Esophagus muscularis mucosa (tissue), 4 donors: ENCODE measurements at places on chromosomes 5 and 9.

- DNase-seq = peak; percentile 94
Observed at GRCh38 chr5:140114341-140115185, 654 bp downstream of the PURA start.

GRCh38 chr5:142506756-142507155 lies 179.1 kb downstream of the FGF1 start:
- no peak for DNase-seq

DNA sequence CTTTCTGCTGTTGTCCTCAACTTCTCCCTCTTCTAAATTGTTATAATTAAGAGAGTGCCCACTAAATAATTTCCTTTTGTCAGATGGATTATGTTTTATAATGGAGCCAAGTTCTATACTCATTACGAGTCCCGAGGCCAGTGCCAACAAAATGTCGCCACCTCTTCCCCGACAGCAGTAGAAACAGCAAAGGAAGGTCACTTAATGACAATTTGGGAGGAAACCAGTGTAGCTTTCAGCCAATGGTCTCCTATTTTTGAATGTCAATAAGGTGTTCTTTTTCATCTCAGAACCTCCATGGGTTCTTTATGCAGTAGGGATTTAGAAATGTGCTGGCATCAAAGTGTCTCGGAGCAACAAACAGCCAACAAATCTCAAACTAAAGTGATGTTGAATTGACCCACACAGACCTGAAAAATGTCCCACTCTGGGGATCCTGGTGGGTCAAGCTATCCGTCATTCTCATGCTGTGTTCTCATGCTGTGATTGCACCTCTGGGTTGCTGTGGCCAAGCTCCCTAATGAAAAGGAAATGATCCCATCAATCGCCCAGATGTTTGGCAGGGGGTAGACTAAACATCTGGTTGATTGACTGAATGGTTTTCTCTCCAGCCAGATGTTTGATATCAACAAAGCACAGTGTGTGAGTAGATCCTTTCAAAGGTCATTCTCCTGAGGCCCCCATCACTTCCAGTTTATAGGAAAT lies 291.9 kb downstream of the DMAC1 start:
- DNase-seq = no peak

- no peak for DNase-seq
Observed at GRCh38 chr9:79973627-79974026, 401.9 kb downstream of the TLE4 start.

- DNase-seq = no peak
Observed at GRCh38 chr5:9428272-9428671, 117.6 kb downstream of the SEMA5A start.

- no peak for DNase-seq
Observed at GRCh38 chr5:60163762-60164161, 270.2 kb upstream of the PDE4D start.

DNA sequence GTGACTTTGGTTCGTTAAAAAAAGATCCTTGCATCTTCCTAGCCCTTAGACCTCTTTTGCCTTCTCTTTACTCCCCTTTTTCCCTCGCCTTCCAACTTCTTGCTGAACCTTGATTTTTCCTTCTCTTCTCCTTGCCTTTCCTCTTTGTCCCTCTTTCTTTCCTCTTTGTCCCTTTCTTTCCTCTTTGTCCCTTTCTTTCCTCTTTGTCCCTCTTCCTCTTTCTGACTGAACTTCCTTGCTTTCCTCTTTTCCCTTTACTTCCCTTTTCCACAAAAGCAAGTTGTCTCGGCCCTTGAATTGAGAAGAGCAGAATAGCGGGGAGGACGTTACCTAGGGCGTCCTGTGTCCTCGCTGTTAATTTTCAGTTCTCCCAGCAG lies 1.4 kb upstream of the MLLT3 start:
- no peak for DNase-seq

DNA sequence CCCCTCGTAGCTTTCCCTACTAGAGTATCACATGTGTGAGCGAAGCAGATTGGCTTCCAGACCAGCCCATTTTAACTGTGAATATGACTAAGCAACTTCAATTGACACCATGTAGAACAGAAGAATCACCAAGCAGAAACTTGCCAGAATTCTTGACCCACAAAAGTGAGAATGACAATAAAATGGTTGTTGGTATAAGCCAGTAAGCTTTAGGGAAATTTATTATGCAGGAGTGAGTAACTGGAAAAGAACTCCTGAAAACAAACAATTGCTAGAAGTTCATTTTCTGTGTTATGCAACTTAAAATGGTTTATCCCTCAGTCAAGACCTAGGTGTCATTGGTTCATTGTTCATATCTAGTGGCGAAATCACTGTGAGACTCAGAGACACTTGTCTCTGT lies 303.1 kb downstream of the DMRT2 start:
- no peak for DNase-seq

GRCh38 chr9:99066571-99066970 lies 38.3 kb upstream of the TGFBR1 start:
- DNase-seq = no peak

DNA sequence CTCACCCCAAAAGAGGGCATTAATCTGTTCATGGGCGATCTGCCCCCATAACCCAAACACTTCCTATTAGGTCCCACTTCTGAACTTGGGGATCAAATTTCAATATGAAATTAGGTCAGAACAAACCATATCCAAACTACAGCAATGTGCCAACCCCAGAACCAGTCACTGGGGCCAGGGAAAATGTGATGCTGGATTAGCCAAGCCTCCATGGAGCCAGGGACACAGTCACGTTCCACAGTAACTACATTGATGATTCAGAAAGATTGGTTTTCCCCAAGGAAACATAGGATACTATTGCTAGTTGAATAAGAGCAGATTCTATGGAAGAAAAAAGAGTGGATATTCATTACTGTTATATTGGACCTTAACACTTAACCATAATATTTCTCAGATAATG lies 84.2 kb downstream of the GIN1 start:
- no peak for DNase-seq

DNA sequence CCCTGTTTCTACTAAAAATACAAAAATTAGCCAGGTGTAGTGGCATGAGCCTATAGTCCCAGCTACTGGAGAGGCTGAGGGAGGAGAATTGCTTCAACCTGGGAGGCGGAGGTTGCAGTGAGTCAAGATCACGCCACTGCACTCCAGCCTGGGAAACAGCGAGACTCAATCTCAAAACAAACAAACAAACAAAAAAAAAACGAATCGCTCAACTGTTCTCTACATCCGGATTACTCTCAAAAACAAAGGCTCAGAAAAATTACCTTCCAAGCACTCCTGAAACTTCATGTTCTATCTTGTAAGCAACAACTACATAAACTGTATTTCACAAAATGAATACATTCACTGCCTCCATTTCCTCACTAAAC lies 14.0 kb downstream of the UBAP2 start:
- DNase-seq = no peak

GRCh38 chr5:14876095-14876494 lies 4.5 kb upstream of the ANKH start:
- no peak for DNase-seq

GRCh38 chr5:39062530-39062929 lies 11.7 kb downstream of the RICTOR start:
- DNase-seq = no peak

GRCh38 chr5:99334936-99335335 lies 406.1 kb upstream of the CHD1 start:
- no peak for DNase-seq

- no peak for DNase-seq
Observed at GRCh38 chr5:43352915-43353314, 39.7 kb upstream of the HMGCS1 start.

GRCh38 chr5:38463634-38464521 lies 92.6 kb downstream of the LIFR start:
- peak; percentile 82 for DNase-seq

- peak; percentile 96 for DNase-seq
Observed at GRCh38 chr5:172868924-172869591, 35.0 kb downstream of the ERGIC1 start.

DNA sequence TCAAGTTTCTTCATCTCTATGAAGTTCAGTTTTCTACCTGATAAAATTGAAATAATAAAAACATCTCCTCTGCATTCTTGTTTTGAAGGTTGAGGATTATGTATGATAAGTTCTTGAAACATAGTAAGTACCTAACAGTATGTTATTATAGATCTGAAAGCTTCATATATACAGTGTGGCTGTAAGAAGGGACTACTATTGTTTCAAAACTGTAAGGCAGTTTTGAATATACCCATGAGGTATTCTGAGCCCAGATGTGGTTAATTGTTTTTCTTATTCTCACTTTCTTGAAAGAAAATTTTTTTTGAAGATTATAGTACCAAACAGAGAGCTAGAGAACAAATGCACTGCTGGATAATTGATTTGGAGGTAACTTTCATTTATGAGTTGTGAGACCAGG lies 383.2 kb downstream of the CHSY3 start:
- DNase-seq = no peak

GRCh38 chr9:94538908-94539307 lies 16.0 kb upstream of the PCAT7 start:
- no peak for DNase-seq

DNA sequence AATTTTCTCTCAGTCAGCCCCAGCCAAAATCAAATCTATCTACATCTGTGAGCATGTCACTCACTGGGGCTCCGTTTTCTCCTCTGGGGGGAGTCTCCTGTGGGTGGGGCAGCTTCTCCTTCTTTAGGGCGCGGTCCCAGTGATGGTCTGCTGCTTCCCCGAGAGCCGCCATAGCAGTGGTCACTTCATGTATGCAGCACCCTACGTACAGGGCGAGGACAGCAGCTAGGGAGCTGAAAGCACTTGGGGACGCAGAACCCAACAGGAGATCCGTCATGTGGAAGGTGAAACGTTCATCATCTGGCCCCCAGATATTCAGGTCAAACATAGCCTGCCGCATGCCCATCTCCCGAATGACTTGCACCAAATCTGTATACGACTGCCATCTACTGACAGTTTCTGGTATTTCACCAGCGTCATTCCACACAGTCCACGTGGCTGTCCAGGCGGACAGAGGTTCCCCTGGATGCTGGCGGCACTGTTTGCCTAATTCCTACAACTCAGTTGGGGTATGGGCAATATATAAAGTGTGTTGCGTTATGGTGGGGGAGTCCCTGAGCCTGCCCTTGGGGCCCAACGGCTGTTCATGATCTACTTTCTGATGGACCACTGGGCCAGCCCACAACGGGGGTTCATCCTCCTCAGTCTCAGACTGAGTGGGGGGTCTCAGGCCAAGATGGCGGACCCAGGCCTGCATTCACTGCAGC lies 795.0 kb downstream of the EFNA5 start:
- DNase-seq = no peak

DNA sequence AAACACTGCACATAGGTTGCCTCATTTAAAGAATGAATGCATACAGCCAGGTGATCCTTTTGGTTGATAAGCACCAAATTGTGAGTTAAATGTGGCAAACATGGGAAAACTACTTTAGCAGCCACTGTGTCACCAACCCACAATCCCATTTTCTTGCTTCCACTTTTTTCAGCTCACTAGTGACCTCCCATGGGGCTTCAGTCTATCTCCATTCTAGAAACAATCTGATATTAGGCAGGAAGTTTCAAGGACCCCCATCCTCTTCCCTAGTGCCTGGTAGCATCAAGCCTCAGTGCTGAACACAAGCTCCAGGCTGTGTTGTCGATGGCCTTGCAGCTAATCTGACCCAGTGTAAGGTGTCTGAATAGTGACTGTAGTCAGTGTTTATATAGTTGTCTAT lies 66.2 kb downstream of the PLPPR1 start:
- DNase-seq = no peak

DNA sequence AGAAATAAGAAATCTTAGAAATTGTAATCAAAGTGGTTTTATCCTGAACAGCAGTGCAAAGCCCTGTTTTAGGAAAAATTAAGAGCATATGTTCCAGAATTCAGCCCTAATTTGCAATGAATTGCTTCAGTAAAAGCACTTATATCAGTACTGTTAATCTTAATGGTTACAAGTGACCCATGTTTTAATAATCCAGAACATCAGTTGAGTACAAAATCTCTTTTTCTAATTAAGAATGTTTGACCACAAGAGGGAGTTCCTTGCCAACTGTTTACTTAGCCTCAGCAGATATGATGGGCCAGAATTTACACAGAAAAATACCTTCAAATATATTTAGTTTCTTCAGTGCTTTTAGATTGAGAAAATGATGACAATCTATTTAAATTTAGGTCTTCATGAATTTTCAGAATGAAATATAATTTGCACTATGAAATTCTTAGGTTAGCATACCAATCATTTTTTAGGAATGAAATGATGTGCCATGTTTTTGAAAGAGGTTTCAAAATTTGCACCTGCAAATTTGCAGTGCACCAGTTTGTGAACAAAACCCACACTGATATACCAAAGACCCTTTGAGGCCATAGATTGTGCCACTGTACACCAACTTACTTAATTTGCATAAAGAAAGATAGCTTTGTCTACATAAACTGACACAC lies 926.3 kb upstream of the ARRDC3 start:
- DNase-seq = no peak

DNA sequence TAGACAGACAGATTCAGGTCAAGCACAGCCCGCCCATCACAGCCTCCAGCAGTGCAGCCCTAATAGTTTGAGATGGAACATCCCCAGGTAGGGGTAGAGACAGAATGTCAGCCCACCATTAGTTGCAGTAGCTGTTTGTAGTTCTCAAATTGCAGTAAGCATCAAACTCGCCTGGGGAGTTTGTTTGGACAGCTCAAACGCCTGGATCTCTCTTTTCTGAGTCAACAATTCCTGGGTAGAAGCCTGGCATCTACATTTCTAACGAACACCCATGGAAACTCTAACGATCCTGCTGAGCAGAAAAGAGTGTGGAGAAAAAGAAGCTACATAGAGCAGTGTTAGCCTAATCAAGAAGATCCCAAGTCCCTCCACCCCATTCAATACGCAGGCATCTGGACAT lies 59.4 kb downstream of the ADAMTS16 start:
- DNase-seq = no peak

DNA sequence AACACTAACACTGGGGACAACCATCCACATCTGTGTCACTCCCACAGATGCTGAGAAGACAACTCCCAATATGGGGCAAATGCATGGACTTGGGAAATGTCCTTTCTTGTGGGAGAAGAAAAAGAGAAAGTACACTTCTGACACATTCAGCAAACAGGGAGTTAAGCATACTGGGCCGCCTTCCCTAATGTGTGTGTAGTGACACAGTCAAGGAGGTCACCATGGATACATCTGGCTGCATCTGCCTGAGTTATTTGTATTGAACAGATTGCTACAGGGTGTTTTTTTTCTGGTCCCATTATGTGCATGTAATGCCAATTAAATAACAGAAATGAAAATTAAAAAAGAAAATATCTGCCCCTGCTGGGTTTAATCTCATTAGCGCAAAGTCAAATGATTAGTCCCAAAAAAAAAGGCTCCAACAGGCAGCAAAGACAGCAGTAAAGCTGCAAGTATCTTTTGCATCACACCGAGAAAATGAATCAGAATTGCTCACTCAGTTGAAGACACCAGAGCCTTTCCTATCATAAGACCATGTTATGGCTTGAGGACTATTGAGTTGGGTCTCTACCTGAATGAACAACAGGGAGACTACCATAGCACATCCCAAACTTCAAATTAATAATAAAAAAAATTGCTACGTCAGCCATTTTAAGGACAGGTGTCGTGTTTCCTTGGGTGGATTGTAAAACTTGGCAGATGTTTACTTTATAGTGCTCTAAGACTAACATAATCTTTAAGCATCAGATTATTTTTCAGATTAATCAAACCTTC lies 395.9 kb downstream of the DTWD2 start:
- DNase-seq = no peak
